Osteoblast (primary cell): ENCODE measurements at places on chromosomes 5 and 9. TPM values are rescaled to one million over a fixed set of nuclear protein-coding genes. Genes with fewer than 3 reads are reported as not detected.

DNA sequence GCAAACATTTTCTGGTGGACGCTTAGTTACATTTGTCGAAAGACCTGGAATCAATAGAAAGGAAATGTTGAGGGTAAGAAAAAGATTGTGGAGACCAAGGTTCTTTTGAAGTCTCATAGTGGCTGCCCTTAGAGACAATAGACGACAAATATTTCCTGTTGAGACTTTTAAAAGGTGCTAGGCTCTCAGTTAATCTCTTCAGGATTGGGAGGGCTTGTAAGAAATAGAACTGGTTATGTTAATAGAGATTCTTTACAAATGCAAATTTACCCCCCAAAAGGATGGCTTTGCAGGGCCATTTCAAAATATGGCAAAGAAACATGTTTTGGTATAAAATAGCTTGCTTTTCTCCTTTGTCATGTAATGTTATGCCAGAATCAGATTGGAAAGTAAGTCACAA, 428.2 kb upstream of the CTNND2 start:
- no peaks in the 10 kb centered on the region for H3K4me1 ChIP-seq
- H3K27me3 ChIP-seq, result no peaks in the 10 kb centered on the region
- no peak overlapping the region for H3K27ac ChIP-seq
- H3K4me3 ChIP-seq, result no peak overlapping the region

- no peak for DNase-seq
- no peak overlapping the region for H3K27ac ChIP-seq
- no peaks in the 10 kb centered on the region for H3K36me3 ChIP-seq
- no peak overlapping the region for H3K4me3 ChIP-seq
These were observed 435.9 kb downstream of the DNAH5 start for GRCh38 chr5:13508559-13508958.

DNA sequence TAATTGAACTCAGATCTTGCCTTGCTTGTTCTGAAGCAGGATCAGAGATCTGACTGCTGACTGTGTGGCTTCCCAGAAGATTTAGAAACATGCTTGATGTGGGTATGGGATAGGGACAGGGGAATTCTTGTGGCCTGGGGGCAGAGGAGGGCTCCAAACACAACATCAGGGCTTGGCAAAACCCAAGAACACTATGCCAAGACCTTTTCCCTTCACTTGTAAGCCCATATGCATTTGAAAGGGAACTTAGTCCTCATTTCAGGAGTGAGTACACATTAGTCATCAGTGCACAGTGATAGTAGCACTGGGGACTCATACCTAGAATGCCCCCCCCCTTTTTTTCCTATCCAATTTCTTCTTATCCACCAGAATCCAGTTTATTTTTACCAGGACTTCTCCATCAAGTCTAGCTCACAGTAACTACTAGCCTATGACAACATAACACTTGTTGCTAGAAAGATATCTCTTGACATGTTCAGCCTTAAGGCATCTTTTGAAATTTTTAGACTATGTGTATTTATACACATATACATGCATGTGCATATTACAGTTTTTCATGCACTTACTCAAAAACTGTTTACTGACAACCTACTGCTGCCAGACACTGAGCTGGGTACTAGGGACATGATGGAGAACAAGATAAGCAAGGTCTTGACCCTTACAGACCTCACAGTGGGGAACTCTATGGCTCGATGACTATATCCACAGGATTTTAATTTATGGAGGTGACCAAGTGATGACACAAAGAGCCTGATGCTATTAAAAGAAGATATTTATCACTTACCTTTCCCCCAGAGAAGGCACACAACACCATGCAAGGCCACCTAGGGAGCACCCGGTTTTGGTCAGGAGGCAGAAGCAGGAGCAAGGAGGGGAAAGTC, 158.3 kb upstream of the MAP3K1 start:
- no peak overlapping the region for H3K27ac ChIP-seq
- peaks cover 8% of the 10 kb centered on the region for H3K27me3 ChIP-seq
- H3K4me3 ChIP-seq, result no peak overlapping the region
- H3K4me1 ChIP-seq, result no peaks in the 10 kb centered on the region
- DNase-seq, result no peak

- peak overlapping the region; percentile 89 for H3K27ac ChIP-seq
- H3K27me3 ChIP-seq, result no peaks in the 10 kb centered on the region
- peak overlapping the region; percentile 40 for H3K4me3 ChIP-seq
- peaks cover 20% of the 10 kb centered on the region for H3K4me1 ChIP-seq
These were observed 13.5 kb upstream of the B4GALT1 start for GRCh38 chr9:33180526-33181184.

- H3K4me3 ChIP-seq, result no peak overlapping the region
- peaks cover 9% of the 10 kb centered on the region for H3K4me1 ChIP-seq
- peaks cover 64% of the 10 kb centered on the region for H3K36me3 ChIP-seq
- no peak for DNase-seq
These were observed 136.4 kb downstream of the SAXO1 start for GRCh38 chr9:18896531-18897179.

GRCh38 chr5:40484495-40484894, 195.2 kb upstream of the PTGER4 start:
- H3K27ac ChIP-seq, result no peak overlapping the region
- peaks cover 12% of the 10 kb centered on the region for H3K4me1 ChIP-seq
- no peaks in the 10 kb centered on the region for H3K36me3 ChIP-seq
- DNase-seq, result no peak
- H3K4me3 ChIP-seq, result no peak overlapping the region

DNA sequence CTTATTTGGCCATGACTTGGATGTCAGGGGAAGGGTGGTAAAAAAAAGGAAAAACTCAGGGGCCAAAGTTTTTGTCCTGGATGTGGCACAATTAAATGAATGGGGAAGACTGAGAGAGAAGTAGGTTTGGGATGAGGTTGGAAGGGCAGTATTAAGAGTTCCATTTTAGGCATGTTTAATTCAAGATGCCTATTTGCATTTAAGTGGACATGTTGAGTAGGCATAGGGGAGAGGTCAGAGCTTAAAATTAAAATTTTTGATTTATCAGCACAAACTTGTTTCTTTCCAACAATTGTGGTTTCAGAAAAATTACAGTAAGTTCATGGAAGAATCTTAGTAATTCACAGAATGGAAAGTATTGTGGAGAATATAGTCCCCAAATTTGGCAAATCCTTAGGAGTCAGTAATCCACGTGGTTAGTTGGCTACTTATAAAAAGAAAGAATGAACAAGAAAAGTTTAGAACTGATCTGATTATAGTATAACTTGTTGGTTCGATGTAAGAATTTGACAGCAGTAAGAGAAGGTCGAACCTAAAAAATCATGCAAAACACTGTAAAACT, 265.9 kb downstream of the SAXO1 start:
- H3K4me1 ChIP-seq, result no peaks in the 10 kb centered on the region
- H3K4me3 ChIP-seq, result no peak overlapping the region
- peaks cover 49% of the 10 kb centered on the region for H3K36me3 ChIP-seq
- no peak overlapping the region for H3K27ac ChIP-seq
- H3K27me3 ChIP-seq, result no peaks in the 10 kb centered on the region
- DNase-seq, result no peak

DNA sequence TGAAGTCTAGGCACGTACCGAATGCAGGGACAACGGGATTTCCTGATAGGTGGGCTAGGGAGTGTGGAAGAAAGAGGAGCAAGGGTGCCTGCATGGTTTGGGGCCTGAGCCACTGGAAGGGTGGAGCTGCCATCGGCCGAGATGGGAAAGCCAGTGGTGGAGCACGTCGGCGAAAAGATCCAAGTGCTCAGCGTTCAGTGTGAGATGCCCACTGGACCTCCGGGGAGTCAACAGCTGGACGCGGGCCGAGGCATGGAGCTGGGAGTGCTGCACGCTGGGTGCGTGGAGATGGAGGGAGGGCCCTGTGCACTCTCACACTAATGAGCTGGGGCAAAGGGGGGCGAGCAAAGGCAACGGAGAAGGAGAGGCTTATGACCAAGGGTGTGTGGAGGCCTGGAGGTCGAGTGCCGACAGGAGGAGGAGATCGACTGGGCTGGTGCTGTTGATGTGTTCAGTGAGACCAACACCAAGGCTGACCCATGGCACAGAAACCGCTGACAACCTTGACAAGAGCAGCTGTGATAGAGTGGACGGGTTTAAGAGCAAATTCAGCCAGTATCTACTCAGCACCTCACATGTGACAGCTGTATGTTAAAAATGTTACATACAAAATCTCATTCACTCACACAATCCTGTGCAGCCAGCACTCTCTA, 85.7 kb downstream of the STK10 start:
- H3K4me1 ChIP-seq, result peaks cover 21% of the 10 kb centered on the region
- H3K27me3 ChIP-seq, result no peaks in the 10 kb centered on the region
- no peak overlapping the region for H3K4me3 ChIP-seq

DNA sequence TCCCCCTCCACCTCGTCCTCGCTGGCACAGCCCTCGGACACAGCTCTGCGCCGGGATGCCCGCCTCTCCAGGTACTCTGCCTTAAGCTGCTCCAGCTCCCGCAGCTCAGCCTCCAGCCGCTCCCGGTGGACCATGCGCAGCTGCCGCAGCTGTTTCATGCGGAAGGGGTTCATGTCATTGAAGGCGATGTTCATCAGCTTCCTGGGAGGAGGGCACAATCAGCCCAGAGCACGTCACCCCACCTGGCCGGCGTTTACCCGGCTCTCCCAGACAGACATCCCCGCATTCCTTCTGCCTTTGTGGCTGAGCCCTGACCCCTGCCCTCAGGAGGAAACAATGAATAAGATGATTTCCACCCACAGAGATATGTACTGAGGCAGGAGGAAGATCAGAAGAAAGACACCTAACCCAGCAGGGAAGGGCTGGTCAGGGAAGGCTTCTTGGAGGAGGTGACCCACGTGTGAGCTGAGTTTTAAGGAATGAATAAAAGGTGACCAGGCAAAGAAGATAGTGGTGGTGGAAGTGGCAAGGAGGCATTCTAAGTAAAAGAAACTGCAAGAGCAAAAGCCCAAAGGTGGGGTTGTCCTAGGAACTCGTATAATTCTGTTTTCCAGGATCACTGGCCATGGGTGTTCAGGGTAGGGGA, 7.1 kb upstream of the CORO2A start:
- no peaks in the 10 kb centered on the region for H3K27me3 ChIP-seq
- H3K4me3 ChIP-seq, result no peak overlapping the region

- no peaks in the 10 kb centered on the region for H3K36me3 ChIP-seq
- H3K27me3 ChIP-seq, result no peaks in the 10 kb centered on the region
- no peak for DNase-seq
- no peak overlapping the region for H3K4me3 ChIP-seq
- no peaks in the 10 kb centered on the region for H3K4me1 ChIP-seq
These were observed 370.9 kb upstream of the WWC1 start for GRCh38 chr5:167920589-167920988.

DNA sequence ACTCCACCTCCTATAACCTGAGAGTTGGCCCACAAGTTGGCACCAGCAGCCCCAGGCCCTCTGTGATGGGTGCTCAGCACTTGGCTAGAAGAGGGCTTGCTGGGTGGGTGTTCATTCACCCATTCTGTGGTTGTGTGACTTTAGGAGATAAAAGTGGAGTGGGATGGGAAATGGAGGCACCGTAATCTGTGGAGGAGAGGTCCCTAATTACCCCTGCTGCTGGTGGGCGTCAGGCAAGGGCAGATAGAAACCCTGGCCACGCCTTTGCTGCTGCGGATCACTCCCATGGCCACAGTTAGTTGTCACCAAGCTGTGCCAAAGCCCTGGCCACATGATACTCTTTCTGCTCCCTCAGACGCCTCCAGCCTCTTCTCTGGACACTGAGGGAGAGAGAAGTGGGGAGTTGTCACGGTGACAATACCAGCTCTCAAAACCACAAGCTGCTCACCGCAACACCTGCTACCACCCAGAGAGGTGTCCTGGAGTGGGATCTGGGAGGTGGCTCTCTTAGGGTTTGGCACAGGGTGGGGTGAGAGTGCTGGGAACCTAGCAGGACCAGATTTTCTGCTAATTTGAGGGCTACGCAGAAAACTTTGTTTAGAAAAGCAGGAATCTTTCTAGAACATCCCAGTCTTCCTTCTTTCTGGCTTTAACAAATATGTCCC, 12.0 kb upstream of the NEUROG1 start:
- H3K27ac ChIP-seq, result no peak overlapping the region
- no peaks in the 10 kb centered on the region for H3K36me3 ChIP-seq
- H3K4me3 ChIP-seq, result no peak overlapping the region
- H3K4me1 ChIP-seq, result peaks cover 6% of the 10 kb centered on the region
- DNase-seq, result peak; percentile 79

GRCh38 chr5:15009420-15009819, 137.8 kb upstream of the ANKH start:
- H3K4me1 ChIP-seq, result peaks cover 52% of the 10 kb centered on the region
- DNase-seq, result no peak
- H3K27me3 ChIP-seq, result no peaks in the 10 kb centered on the region
- no peak overlapping the region for H3K4me3 ChIP-seq

DNA sequence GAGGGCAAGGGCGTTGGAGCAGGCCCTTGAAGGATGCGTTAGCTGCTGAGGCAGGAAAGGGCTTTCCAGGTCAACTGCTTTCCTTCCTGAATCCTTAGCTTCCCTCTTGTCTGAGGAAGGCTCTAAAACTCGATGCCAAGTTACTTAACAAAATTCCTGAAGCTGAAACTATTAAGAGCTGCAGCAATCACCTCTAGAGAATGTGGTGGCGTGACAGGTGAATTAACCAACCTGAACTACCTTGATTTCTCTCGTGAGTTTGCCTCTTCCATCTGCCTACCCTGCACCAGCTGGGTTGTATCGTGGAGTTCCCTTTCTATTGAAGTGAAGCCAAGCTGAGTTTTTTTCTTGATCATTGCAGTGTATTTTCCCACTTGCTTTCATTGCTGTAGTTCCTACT, 96.1 kb downstream of the PDE8B start:
- no peak for DNase-seq
- H3K4me3 ChIP-seq, result no peak overlapping the region
- no peaks in the 10 kb centered on the region for H3K36me3 ChIP-seq
- H3K27me3 ChIP-seq, result no peaks in the 10 kb centered on the region

DNA sequence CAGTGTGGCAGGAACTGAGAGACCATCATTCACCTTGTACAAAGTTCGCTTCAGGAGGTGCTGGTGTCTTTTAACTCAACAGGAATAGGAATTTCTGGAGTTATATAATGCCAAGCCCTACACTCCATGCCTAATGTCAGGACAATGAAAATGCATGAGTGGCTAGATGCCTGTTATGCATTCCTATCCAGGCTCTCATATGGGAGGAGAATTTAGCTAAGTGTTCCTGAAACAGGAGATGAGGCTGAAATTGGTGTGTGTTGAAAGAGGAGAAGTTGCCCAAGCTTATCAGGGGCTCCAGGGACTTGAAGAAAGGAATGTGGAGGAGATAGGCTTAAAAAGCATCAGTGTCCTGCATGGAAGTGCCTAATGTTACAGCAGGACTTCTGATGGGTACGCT, 26.8 kb upstream of the PRUNE2 start:
- no peak overlapping the region for H3K27ac ChIP-seq
- no peak overlapping the region for H3K4me3 ChIP-seq
- H3K27me3 ChIP-seq, result no peaks in the 10 kb centered on the region
- DNase-seq, result no peak
- H3K4me1 ChIP-seq, result peaks cover 22% of the 10 kb centered on the region
- no peaks in the 10 kb centered on the region for H3K36me3 ChIP-seq

GRCh38 chr5:113166261-113166660, 189.7 kb downstream of the DCP2 start:
- H3K36me3 ChIP-seq, result no peaks in the 10 kb centered on the region
- H3K4me1 ChIP-seq, result peaks cover 47% of the 10 kb centered on the region
- no peak for DNase-seq
- H3K27ac ChIP-seq, result peak overlapping the region; percentile 87
- peaks cover 9% of the 10 kb centered on the region for H3K27me3 ChIP-seq
- H3K4me3 ChIP-seq, result no peak overlapping the region

PCDHGB2 gene
- total RNA-seq, result 4.3 and 5.6 TPM in 2 replicates

SMIM33 gene
- total RNA-seq, result not detected in 2 replicates

SNCAIP gene
- total RNA-seq, result 6.2 and 8.0 TPM in 2 replicates

CDX1 gene
- 0.29 and 0.36 TPM in 2 replicates for total RNA-seq

PPIC gene
- 92.8 and 109 TPM in 2 replicates for total RNA-seq
